ENCODE measurements at places on chromosomes 1 and 21.

DNA sequence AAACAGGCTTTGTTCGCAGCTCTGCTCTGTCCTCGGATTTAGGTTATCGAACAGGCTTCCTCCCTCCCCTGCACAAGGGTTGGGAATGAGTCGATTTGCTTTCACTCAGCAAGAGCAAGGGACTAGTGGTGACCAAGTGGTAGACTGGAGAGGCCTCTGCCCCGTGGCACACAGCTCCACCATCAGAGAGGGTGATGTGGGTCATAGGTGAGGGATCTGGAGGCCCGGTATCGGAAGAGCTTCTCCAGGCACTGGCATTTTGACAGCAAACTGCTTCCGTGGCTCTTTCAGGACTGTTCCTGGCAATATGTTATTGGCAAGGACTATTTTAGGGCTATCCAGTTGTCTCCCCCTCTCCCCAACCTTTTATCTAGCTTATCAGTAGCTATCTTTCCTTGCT is 3.1 kb upstream of the ELF3 start:
- DNase-seq, result no peak

GRCh38 chr1:154739654-154740053 is 130.4 kb downstream of the KCNN3 start:
- no peak for DNase-seq

DNA sequence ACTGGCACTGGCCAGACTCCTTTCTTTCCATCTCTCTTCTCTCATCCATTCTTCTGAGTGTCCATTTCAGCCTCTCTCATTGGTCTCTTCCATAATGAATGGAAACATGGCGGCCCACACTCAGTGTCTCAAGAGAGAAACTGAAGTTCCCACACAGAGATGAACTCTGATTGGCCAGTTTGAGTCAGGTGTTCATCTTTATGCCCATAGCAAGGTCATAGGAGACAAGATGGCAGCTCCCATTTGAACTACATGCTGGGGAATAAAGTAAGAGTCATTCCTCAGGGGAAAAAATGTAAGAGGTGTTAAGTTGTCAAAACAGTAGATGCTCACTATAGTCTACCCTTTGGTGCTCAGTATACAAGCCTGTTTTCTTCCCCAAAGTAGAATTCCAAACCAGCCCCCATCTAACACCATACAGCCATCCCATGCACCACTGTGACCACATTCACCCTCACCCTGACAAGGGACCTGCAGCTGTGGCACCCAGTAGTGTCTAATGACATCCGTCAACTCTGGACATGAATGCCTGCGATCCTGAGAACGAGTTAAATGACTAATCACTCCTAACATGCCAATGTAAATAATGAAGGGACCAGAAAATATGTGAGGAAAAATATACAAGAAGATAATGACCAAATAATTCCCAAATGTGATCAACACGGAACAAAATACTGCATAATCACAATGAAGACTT is 12.4 kb downstream of the CDA start:
- no peak for DNase-seq

- no peak for DNase-seq
These were observed 59.5 kb downstream of the KCNK1 start for GRCh38 chr1:233673261-233673946.

GRCh38 chr21:16280686-16281091 is 550.9 kb downstream of the USP25 start:
- no peak for DNase-seq

DNA sequence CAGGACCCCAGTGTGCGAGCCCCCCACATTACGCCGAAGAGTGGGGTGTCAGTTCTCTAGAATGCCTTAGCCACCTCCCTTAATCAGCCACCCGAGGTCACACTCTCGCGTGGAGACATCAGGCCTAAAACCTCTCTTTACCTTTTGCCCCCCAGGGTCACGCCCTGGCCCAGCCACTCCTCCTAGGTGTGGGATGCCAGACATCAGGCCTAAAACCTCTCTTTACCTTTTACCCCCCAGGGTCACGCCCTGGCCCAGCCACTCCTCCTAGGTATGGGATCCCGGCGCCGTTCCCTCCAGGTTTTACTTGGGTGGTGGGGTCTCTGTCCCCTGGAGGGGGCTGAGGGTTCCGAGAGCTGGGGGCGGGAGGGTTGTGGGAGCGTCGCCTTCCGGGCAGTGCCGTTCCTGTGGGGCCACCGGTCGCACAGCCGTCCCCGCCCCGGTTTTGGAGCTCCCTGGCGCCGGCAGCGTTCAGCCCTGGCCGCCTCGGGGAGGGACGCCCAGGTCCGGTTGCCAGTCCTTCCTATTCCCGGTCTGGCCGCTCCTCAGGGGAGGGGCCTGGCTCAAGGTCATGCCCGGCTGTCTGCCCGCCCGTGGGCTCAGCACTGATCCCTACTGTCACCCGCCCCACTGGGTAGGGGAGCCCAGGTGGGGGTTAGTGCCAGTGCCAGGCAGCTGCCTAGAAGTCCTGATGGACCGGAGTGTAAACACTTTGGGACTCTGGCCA is 882 bp downstream of the VPS13D start:
- DNase-seq, result no peak

DNA sequence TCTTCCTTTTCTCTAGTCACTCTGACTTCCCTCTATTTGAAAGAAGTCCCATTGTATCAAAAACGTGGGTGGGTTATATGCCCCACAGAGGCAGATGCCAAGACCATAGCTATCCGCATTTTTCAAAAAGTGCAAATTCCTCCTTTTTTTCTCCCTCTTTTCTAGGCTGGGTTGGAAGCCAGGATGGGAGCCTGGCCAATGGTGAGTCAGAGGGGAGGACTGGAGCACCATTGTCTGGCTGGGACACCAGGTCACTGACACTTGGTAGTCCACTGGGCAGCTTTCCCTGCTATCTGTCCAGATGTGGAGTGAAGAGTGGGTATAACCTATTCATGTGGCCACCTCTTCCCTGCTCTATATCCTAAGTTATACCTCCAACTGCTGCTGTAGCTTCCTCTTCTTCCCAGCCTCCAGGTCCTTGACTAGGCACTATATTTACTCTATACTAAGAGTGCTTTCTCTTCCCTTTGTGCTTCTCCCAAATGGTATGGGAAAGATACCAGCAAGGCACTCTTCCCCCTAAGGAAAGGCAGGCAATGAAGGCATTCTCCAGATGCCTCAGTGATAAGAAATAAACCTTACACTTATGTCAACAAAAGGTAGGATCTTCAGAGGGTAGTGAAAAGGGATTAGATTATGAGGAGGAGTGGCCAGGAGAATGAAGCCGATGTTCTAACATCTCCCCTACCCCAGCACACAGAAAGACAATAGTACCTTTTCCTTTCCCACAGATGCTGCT is 12.9 kb downstream of the PI4KB start:
- no peak for DNase-seq

- no peak for DNase-seq
These were observed 12.6 kb downstream of the TINAGL1 start for GRCh38 chr1:31588751-31589515.

- DNase-seq, result no peak
These were observed 56.5 kb upstream of the BCAR3 start for GRCh38 chr1:93738075-93738622.

DNA sequence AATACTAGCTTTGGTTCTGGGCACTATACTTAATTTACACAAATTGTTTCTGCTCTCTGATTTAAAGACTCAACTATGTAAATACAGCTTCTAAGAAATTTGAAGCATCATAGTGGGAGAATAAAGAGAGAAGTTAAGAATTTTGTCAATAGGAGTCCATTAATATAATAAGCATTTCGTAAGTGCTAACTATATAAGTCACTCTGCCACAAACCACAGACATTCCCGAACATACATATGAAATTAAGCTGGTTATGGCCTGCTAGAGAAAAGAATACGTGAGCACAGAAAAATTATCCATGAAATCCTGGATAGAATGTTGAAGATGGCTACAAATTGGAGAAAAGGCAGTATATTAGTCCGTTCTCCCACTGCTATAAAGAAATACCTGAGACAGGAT is 526.2 kb downstream of the MRPL39 start:
- no peak for DNase-seq

GRCh38 chr1:51622455-51622913 is 5.6 kb downstream of the OSBPL9 start:
- no peak for DNase-seq

GRCh38 chr21:38945545-38946245 is 140.0 kb downstream of the ETS2 start:
- DNase-seq, result no peak

DNA sequence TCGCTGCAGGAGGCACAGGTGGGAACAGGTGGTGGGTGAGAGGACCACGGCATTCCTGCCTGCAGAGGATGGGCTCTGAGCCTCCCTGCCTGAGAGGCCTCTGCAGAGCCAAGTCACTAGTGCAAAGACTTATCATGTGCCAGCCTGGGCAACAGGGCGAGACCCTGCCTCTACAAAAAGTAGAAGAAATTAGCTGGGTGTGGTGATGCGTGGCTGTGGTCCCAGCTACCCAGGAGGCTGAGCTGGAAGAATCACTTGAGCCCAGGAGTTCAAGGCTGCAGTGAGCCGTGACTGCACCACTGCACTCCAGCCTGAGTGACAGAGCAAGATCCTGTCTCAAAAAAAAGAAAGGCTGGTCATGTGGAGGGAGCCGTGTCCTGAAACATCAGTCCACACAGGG is 46.4 kb downstream of the PKNOX1 start:
- no peak for DNase-seq

DNA sequence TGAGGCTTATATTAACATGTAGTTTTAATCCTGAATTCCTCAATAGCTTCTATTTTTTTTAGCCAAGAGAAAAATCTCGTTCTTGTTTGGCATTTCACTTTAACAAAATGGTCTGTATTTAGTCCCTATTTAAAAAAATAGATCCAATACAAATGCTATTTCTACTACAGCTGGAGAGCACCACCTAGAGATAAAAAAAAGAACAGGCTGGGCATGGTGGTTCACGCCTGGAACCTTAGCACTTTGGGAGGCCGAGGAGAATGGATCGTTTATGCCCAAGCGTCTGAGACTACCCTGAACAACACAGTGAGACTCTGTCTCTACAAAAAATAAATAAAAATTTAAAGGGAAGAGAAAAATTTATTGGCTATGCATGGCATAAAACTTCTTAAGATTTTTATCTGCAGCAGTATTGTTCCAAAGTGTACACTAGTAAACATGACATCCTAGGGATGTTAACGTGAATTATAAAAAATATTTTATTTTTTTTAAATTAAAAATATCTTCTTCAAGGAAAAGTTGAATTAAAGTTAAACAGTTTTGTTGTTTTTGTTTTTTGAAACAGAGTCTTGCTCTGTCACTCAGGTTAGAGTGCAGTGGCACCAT is 4.4 kb downstream of the ST7L start:
- DNase-seq, result no peak

DNA sequence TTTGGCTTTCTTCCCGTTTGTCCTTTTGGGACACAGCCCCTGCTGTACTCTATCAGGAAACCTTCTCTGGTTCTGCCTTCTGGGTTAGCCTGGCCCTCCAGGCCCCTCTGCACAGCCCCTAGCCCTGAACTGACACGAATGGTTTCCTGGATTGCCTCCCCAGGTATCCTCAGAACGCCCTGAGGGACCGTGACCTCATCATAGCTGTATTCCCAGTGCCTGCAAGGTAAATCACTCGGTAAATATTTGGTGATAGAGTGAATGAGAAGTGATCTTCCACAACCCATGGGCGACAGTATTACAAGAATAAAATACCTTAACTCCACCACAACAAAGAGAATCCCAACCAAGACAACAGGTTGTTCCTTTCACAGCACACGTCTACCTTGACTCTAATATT is 637.2 kb downstream of the SMYD3 start:
- DNase-seq, result no peak

GRCh38 chr1:163870666-163871065 is 548.9 kb downstream of the NUF2 start:
- DNase-seq, result no peak

DNA sequence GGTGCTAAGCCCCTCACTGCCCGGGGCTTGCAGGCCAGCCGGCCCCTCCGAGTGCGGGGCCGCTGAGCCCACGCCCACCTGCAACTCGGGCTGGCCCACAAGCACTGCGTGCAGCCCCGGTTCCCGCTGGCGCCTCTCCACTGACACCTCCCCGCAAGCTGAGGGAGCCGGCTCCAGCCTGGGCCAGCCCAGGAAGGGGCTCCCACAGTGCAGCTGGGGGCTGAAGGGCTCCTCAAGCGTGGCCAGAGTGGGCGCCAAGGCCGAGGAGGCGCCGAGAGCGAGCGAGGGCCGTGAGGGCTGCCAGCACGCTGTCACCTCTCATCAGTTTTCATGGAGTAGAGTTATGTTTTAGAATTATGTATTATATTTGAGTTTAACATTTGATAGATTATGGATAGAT is 176.5 kb upstream of the FAM78B start:
- no peak for DNase-seq

- no peak for DNase-seq
These were observed 19.0 kb upstream of the ARF1 start for GRCh38 chr1:228063251-228064191.

GRCh38 chr21:44758141-44758561 is 43.5 kb downstream of the UBE2G2 start:
- no peak for DNase-seq

GRCh38 chr1:110727246-110727645 is 52.5 kb upstream of the KCNA3 start:
- DNase-seq, result no peak

DNA sequence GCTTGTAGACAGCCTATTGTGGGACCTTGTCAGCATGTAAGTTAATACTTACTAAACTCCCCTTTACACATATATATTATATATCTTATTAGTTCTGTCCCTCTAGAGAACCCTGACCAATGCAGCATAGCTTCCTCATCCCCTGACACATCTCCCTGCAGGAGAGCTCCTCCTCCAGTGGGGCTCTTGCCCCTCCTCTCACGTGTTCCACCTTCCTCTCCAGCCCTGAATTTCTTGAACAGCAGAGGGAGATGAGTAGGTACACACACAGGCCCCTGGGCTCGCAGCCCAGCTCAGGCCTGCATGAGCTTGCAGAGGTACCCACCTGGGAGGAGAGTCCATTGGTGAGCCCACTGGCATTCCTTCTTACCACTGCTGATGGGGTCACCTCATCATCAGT is 27.3 kb upstream of the GOLT1A start:
- no peak for DNase-seq

- DNase-seq, result no peak
These were observed 46.7 kb upstream of the SLC19A1 start for GRCh38 chr21:45588871-45589491.

GRCh38 chr1:172530000-172530399 is 3.0 kb upstream of the SUCO start:
- DNase-seq, result no peak

- no peak for DNase-seq
These were observed 785.7 kb downstream of the ADGRL2 start for GRCh38 chr1:82586473-82586872.
